ENCODE measurements at places on chromosomes 3 and 15.

DNA sequence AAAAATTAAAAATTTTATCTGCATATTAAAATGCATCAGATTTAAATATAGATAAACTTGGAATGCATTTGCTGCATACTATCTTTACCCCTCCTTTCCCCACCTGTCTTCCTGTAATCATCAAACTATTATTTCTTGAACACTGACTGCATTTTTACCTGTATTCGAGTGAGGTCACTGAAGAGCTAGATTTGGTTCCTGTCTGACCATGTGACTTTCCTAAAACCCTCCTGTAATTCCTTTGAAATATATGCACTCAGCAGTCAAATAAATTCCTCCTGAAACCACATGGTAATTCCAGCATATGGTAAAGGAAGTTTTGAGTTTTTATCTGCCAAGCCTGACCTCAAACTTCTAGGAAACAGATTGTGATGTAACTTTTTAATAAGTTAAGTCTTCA lies 445.6 kb upstream of the FRG2C start:
- DNase-seq: no peak

- DNase-seq: no peak
These were observed 1.9 kb upstream of the TRIM71 start for GRCh38 chr3:32815841-32816438.

- no peak for DNase-seq
These were observed 782 bp upstream of the UACA start for GRCh38 chr15:70763950-70764730.

GRCh38 chr3:128573707-128574162 lies 76.9 kb downstream of the RPN1 start:
- no peak for DNase-seq

GRCh38 chr3:124784686-124785382 lies 54.6 kb downstream of the UMPS start:
- DNase-seq: no peak

DNA sequence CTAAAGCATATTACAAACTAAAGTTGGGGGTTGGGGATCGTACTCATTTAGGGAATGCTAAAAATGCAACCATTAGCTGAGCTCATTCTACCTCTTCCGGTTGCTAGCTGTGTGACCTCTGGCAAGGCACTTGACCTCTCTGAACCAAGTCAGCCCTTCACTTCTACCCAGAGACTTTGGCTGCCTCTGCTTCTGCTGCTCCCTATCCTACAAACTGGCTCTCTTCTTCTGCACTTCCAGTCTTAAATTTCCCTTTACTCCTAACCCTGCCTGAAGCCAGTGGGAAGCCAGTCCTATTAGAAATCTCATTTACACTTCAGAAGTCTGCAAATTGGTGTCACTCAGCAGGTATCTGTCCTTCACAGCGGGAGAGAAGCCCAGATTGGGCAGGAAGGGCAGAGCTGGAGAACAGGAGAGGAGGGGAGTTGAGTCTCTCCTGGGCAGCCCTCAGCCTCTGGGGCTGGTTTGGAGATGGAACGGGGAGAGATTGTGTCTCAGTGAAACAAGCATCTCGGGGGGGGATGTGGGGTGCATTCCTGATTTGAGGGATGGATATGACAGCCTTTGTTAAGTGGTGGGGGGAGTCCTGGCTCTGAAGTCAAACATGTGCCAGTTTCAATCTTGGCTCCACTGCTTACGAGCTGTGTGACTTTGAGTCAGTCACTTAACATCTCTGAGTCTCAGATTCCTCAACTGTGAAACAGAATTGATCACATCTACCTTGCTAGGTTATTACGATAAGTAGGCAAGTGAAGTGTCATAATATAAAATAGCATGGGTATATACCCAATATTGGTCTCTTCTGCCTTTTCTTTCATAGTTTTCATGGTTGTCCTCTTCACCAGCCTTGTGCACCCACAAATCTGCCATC lies 7.8 kb upstream of the AEN start:
- no peak for DNase-seq

DNA sequence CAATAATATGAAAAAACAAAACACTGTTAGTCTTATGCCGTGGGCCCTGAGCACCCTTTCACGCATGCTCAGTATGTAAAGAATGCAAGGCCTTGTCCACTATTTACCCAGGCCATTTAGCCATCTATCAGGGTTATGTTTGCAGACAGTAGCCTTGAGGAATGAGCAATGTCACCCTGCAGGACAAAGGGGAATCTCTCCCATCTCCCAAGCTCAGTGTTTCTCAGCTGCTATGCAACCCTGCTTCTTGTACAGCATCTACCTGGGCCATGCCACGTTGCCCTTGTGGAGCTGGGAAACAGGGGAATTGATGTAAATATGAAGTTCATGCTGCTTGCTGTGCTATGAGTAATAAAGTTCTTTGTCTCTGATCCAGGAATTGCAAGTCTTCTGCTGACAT lies 51.5 kb upstream of the SLCO2A1 start:
- no peak for DNase-seq

GRCh38 chr15:98604983-98605382 lies 43.4 kb upstream of the IGF1R start:
- DNase-seq: no peak

DNA sequence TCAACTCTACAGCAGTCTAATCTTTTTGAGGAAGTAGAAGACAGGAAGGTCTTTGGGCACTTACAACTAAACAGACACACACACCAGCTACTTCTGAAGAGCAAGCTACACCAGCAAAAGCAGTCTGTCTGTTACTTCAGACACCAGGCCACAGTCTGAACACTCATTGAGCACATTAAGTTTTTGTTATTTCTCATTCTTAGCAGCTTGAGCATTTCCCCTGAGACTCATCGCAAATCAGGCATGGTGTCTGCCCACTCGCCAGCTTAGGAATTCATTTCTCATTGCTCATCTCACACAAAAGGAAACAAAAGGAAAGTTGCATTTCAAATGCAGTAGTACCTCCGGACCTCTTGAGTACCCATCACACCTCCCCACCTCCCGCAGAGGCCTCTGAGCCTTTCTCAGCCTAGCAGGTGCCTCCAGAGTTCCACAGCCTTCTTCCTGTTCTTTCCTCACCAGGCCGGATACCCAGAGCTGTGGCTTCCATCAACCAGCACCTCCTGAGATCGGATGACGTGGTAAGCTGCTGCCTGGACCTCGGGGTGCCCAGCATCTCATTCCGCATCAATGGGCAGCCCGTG lies 302.0 kb downstream of the RYR3 start:
- no peak for DNase-seq

GRCh38 chr3:145170121-145170520 lies 990.9 kb downstream of the PLOD2 start:
- DNase-seq: no peak

- no peak for DNase-seq
These were observed 8.8 kb downstream of the C3orf22 start for GRCh38 chr3:126549861-126550487.

DNA sequence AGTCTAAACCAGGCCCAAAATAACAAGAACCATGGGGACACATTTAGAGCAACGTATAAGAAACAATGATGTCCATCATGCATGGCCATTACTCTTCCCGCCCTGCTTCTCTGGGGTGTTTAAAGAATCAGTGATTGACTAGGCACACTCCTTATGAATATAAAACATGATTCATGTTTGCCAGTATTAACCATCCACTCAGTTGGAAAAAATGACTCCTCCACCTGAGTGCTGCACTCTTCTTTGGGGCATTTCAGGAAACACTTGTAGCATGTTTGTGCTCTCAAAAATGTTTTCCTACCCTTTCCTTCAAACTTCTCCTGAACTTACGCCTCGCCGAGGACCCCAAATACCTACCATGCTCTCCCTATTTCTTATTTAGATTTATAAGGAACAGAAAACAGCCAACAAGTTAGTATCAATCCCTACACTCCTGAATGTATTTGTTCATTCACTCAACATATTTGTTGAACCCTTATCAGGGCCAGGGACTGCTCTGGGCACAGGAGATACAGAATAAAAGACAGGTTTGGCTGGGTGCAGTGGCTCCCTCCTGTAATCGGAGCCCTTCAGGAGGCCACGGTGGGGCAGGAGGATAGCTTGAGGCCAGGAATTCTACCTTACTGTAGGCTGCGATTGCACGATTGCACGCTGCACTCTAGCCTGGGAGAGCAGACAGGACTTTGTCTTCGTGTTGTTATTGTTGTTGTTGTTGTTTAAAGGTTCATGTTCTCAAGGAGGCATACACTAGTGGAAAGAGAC lies 137.0 kb downstream of the TMCO5A start:
- DNase-seq: no peak

DNA sequence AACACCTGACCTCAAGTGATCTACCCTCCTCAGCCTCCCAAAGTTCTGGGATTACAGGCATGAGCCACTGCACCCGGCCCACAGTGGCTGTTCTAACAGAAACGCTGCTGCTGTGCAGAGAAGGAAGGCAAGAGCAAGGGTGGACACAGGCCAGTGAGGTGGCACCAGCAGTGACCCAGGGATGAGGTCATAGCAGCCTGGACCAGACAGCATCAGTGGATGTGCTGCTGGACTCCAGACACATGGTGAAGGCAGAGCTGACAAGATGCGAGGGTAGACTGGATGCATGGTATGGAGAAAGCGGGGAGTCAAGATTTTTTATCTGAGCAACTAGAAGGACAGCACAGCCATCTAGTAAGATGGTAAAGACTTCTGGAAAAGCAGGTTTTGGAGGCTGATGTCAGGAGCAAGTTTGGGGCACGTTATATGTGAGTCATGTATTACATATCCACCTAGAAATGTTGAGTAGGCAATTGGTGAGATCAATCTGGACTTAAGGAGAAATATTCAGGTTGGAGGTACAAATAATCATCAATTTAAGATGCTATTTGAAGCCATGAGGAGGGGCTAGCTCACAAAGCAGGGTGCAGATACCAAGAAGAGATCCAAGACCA lies 22.1 kb upstream of the TJP1 start:
- DNase-seq: peak; percentile 45

Measured in fibroblast of the aortic adventitia (primary cell).